ENCODE measurements at places on chromosomes 13 and 19. TPM values are rescaled to one million over a fixed set of nuclear protein-coding genes. Genes with fewer than 3 reads are reported as not detected.

The UBAC2 gene
- 130 TPM for polyA plus RNA-seq

The HMG20B gene
- 177 TPM for polyA plus RNA-seq

The PLEKHA4 gene
- 29.4 TPM for polyA plus RNA-seq

The CYP4F2 gene
- not detected for polyA plus RNA-seq

The TMED1 gene
- polyA plus RNA-seq: 131 TPM

The GPR18 gene
- polyA plus RNA-seq: 1.2 TPM

The SH2D3A gene
- 1.7 TPM for polyA plus RNA-seq

The GIPR gene
- 12.8 TPM for polyA plus RNA-seq

The CEACAM7 gene
- polyA plus RNA-seq: not detected

The ZNF497 gene
- polyA plus RNA-seq: 6.8 TPM

The ZNF763 gene
- polyA plus RNA-seq: 10.0 TPM

The PSG1 gene
- not detected for polyA plus RNA-seq

The ADPRHL1 gene
- polyA plus RNA-seq: 78.2 TPM

The MUC16 gene
- not detected for polyA plus RNA-seq

The B3GNT8 gene
- 4.8 TPM for polyA plus RNA-seq

The WASF3 gene
- polyA plus RNA-seq: 30.1 TPM

The ERICH4 gene
- not detected for polyA plus RNA-seq

The PSG2 gene
- polyA plus RNA-seq: not detected

The KPTN gene
- 15.5 TPM for polyA plus RNA-seq

The SLC5A5 gene
- not detected for polyA plus RNA-seq

The ZNF835 gene
- polyA plus RNA-seq: not detected

The SHD gene
- polyA plus RNA-seq: 93.2 TPM

The CRB3 gene
- polyA plus RNA-seq: 1.1 TPM

The DZIP1 gene
- 6.4 TPM for polyA plus RNA-seq

The PNMA8A gene
- polyA plus RNA-seq: 38.3 TPM

The C19orf47 gene
- polyA plus RNA-seq: 20.3 TPM

The CD37 gene
- 17.9 TPM for polyA plus RNA-seq

The ATP4A gene
- polyA plus RNA-seq: 0.10 TPM
